ENCODE measurements at places on chromosomes 1 and 21.

DNA sequence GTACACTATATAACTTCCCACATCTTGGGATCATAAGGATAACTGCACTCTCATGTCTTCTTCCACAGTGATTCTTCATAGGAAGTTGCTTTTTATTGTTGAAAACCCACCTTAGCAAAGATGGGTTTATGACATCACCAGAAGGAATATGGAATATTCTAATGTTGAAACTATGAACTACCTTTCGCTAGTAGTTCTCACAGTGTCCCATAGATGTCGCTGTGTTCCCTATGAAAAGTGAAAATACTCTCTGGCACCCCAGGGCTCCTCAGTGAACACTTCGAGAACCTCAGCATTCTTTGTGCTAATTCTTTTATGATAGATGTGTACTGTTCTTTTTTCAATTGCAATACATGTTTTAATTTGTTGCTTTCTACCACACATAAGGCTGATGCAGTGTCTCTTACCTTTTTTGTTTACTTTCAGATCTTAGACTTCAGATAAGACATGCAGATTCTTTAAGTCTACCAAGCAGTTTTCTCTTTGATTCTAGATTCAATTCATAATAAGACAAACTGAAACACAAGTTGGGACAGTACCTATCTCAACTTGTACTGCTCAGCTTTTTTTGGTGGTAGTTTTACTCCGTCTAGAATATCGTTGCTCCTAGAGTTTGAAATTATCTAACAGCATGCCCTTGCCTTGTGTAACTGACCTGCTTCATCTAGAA is 90.8 kb downstream of the GTF2B start:
- DNase-seq = peak; percentile 34

DNA sequence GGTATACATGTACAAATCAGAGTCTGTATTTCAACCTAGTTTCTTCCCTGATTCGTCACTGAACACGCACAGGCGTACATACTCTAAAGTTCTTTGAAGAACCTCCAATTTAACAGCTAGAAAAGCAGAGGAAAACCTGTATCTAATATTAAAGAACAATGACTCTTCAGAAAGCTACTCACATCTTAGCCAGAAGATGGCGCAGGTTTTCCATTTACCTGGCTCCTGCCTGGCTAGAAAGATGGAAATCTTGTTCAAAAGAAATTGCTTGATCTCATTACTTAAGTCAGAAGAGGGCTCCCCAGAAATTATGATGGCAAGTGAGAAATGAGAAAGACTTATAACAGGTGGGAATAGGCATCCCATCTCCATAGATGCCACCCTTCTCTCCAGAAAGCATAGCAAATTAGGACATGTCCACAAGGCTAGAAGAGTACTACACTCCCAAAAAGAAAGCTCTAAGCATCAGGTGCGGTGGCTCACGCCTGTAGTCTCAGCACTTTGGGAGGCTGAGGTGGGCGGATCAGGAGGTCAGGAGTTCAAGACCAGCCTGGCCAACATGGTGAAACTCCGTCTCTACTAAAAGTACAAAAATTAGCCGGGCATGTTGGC is 19.0 kb upstream of the L1TD1 start:
- DNase-seq = peak; percentile 59

DNA sequence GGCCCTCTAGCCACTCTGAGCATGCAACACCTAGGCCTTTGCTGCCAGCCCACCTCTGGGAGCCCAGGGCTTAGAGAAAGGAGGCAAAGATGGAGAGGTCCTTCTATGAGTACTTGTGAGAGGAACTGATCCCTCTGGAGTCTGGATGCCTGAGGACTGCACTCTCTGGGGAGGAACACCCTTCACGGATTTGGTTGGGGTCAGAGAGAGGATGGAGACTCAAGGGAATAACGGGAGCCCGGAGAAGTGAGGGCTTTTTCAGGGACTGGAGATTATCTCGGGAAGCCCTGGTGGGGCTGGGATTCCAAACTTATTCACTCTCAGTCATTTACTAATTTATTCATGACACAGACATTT is 413 bp upstream of the C1orf232 start:
- no peak for DNase-seq

GRCh38 chr1:236830560-236830959 is 35.5 kb downstream of the MTR start:
- DNase-seq = no peak

DNA sequence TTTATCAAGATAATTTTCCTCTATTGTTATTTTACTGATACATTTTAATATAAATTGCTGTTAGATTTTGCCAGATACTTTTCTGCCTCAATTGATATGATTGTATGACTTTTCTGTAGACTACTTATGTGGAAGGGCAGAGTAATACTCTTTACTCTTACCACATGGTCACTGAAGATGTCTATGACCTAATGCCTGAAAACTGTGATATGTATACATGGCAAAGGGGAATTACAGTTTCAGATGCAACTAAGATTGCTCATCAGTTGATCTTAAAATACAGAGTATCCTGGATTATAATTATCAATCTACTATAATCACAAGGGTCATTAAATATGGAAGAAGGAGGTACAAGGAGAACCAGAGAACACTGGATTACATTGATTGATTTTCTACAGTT is 1528.0 kb downstream of the BRINP3 start:
- DNase-seq = peak; percentile 14
